ENCODE measurements at places on chromosomes 16 and 17. TPM values are rescaled to one million over a fixed set of nuclear protein-coding genes. Genes with fewer than 3 reads are reported as not detected.

GRCh38 chr16:84595052-84595481 lies 22.8 kb downstream of the COTL1 start:
- DNase-seq: no peak

GRCh38 chr16:18953547-18953946 lies 27.3 kb upstream of the SMG1 start:
- DNase-seq: no peak

GRCh38 chr17:61456688-61457225 lies 4.5 kb downstream of the TBX4 start:
- no peak for DNase-seq

- no peak for DNase-seq
Measured at GRCh38 chr17:82151106-82151957, 53.3 kb upstream of the FASN start.

GRCh38 chr17:75808905-75809621 lies 24.5 kb downstream of the UNK start:
- DNase-seq: no peak

DNA sequence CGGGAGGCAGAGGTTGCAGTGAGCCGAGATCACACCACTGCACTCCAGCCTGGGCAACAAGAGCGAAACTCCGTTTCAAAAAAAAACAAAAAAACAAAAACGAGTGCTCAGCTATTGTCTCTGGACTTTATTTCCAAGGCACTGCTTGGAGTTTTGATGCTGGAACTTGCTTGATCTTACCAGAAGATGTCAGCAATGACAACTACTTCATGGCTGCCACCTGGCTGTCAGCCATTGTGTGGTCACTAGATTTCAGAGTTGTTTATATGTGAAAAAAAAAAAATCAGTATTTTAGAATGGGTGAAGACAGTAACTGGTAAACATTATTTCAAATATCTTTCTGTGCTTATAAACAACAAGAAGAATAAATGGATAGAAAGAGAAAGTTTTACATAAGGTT lies 26.3 kb upstream of the OR4D1 start:
- DNase-seq: peak; percentile 18

DNA sequence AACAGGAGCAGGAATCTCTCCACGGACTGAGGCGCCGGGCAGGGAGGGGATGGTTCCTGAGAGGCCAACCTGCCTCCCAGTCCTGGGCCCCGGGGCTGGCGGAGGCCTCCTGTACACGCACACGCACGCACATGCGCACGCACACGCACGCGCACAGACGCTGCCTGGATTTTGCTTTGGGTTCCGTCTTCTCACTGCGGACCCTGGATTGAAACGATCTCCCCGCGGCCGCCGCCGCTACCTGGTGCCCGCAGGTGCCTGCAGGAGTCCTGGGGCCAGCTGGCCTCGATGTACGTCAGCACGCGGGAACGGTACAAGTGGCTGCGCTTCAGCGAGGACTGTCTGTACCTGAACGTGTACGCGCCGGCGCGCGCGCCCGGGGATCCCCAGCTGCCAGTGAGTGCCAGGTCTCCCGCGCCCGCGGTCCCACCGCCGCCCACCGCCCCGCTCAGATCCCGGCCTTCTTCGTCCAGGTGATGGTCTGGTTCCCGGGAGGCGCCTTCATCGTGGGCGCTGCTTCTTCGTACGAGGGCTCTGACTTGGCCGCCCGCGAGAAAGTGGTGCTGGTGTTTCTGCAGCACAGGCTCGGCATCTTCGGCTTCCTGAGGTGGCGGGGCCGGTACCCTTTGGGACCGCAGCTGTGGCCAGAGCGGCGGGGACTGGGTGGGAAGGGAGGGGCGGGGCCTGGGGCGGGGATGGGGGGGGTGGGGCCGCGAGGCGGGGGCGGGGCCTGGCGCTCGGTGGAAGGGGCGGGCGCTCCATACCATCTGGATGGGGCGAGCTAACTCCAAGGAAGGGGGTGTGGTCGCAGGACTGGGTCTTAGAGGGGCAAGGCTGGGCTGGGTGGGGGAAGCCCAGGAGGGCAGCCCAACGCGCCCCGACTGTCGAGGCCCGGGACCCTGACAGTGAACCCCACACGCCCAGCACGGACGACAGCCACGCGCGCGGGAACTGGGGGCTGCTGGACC lies 12.3 kb downstream of the CES4A start:
- DNase-seq: peak; percentile 56

Gene PDILT
- not detected for total RNA-seq

Gene FN3KRP
- 49.4 TPM for total RNA-seq

DNA sequence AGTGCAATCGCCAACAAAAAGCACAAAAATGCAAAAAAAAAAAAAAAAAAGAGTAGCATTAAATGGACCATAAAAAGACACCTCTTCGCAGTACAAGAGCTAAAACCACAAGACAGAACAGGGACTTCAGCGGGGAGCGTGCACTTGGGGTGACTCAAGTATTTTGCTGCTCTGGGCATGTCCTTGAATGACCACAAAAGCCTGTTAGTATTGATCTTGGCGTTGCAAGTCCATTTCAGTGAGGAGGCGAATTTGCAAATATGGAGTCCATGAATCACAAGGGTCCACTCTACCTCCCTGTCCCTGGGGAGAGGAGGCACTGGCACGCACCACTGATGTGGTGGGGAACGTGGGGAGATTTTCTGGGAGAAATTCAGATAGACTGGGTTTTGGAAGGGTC lies 78.9 kb downstream of the CNGB1 start:
- DNase-seq: no peak

GRCh38 chr17:28547623-28548416 lies 4.6 kb downstream of the UNC119 start:
- peak; percentile 58 for DNase-seq

DNA sequence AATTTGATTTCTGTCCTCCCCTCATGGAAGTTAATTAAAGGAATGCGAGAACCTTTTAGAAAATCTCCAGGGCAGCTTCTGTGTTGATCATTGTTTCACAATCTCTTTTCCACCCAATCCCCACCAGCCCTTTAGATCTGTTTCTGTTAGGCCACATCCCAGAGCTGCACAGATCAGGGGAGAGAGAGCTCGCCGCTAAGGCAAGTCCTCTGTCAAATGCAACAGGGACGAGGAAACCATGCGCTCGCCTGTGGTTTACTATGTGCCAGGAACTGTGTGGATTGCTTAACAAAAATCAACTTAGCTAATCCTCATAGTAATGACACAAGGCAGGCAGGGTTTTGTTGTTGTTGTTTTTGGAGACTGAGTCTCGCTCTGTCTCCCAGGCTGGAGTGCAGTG lies 115.4 kb downstream of the SALL1 start:
- no peak for DNase-seq

Gene KRT34
- total RNA-seq: not detected

GRCh38 chr16:28534542-28535373 lies 4.0 kb downstream of the NUPR1 start:
- no peak for DNase-seq

Gene CTF1
- not detected for total RNA-seq

DNA sequence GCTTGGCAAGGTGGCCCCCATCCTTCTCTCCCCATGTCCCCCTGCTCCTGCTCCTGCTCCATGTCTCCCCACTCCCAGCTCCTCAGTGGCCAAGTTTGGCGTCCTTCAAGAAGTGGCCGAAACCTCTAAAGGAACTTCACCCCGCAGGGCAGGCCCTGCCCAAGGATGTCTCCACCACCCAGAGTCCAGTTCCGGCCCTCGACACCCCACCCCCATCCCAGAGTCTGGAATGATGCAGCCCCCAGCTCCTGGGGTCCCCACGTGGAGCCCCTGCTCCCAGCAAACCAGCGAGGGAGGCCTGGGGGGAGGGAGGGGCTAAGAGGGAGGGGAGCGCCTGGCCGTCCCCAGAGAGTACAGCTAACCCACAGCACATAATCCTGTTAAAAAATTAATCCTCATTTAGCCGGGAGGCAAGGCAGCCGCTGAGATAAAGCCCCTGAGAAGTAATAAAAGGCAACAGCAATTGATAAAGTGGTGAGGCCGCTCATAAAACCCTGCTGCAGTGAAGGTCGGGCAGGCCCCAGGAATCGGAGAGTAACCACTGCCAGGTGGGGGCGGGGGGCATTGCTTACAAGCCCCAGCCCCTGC lies 9.9 kb upstream of the ENPP7 start:
- DNase-seq: no peak

Gene ABCC6
- not detected for total RNA-seq

GRCh38 chr16:82911925-82912324 lies 285.2 kb downstream of the CDH13 start:
- DNase-seq: no peak

DNA sequence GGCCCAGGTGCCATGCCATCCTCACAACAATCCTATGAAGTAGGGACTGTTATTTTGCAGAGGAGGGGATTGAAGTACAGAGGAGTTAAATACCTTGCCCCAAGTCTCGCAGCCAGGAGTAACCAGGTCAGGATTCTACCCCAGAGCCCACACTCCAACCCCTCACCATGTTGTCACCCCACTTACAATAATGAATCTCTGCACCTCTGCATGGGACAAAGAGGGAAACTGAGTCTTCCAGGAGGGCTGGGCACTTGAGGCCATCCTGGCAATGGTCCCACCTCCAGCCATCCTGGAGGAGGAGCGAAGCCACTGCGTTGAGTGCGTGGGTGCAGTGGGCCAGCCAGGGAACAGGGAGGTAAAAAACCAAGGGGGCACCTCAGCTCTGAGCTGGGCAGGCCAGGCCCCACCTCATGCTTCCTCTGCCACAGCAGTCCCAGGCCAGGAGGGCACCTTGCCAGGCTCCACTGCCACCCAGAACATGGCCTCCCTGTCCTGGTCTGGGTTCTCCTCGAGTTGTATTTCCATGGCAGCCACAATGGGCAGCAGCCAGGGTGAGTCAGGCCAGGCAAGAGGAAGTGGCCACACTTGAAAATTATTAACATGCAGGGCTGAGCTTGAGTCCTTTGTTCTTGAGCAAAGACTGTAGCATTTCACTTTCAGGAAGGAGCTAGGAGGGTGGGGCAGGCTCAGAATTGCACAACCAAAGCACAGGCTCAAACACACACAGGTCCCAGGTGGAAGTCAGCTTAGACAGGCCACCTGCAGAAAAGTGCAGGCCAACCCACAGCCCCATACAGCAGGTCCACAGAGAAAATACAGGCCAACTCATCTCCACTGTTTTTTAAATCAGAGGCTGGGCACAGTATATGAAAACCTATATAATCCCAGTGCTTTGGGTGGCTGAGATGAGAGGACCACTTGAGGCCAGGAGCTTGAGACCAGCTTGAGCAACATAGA lies 52.1 kb downstream of the CUEDC1 start:
- DNase-seq: no peak

DNA sequence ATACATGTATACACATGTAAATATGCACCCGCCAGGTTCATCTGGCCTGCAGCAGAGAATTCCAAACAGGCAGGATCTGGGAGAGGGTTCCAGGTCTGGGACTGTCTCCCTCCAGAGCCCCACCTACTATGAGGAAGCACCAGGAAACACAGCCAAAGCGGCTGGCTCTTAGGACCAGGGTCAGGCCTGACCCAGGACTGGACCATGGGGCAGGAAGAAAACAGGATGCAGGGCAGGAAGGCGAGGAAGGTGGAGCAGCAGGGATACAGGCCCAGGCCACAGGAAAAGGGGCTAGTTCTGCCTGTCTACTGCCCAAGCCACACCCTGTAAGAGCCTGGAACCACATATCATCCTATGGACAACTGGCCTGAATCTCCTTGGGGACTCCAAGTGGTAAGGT lies 2.2 kb downstream of the HID1 start:
- no peak for DNase-seq

Gene NACA2
- total RNA-seq: not detected

GRCh38 chr17:20092973-20093626 lies 83.9 kb downstream of the SPECC1 start:
- DNase-seq: no peak
